ENCODE measurements at places on chromosomes 1 and 21. TPM values are rescaled to one million over a fixed set of nuclear protein-coding genes. Genes with fewer than 3 reads are reported as not detected.

Gene MAN1A2
- 9.8 TPM for total RNA-seq

Gene SNIP1
- total RNA-seq: 11.8 TPM

Gene FCRL1
- not detected for total RNA-seq

Gene APOBEC4
- not detected for total RNA-seq

Gene C8A
- not detected for total RNA-seq

Gene C8B
- not detected for total RNA-seq
